ENCODE measurements at places on chromosomes 12 and 14. TPM values are rescaled to one million over a fixed set of nuclear protein-coding genes. Genes with fewer than 3 reads are reported as not detected.
A peak's percentile ranks its signal among the peaks of the same experiment; 100 is the strongest.

DNA sequence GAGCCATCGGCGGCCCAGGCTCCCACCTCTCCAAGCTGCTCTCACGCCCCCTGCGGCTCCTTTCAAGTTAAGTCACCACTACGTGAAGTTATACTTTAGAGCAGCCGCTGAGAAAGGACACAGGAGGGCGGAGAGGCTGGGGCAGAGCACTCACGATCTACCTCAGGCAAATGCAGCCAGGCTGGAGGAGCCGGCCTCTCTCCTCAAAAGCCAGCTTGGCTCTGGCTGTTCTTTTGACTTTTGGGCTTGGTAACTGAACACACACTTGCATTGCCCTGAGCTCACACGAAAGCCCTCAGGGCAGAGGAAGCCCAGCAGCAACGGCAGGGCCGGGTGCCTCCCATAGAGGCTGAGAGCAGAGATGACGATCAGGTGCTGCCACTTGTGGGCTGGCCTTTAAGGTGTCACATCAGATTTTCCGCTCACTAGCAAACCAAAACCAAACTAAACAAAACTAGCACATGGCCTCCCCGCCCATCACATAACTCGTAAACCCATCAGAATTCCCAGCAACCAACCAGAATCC lies 75.2 kb downstream of the PITPNM2 start:
- no peak for DNase-seq

GRCh38 chr14:52781629-52782028 lies 9.8 kb downstream of the GNPNAT1 start:
- DNase-seq, result no peak

- DNase-seq, result peak; percentile 73
These were observed 22.1 kb downstream of the SCARB1 start for GRCh38 chr12:124841558-124841945.

GRCh38 chr14:23158779-23159178 lies 24.7 kb downstream of the SLC7A8 start:
- DNase-seq, result no peak

GRCh38 chr12:69936214-69936731 lies 111.2 kb downstream of the MYRFL start:
- no peak for DNase-seq

DNA sequence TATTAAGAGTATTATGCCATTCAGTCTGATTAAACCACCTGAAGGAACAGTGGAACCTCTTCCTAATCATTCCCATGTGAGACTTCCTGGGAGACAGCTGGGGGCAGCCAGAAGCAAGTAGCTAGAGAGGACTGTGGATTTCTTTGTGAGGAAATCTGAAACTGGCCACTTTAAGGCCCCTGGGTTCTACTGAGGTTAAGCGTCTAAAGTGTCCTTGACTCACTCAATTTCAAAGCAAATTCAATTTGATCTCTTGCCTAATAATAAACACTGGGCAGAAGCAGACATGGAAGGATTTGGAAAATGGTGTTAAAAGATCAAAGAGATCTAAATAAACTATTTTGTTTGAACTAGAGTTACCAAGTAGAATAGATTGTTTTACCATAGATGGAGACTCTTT lies 909.9 kb downstream of the NRXN3 start:
- DNase-seq, result no peak

- DNase-seq, result no peak
These were observed 79.3 kb upstream of the TSPAN11 start for GRCh38 chr12:30847259-30847658.

GRCh38 chr12:111218499-111218898 lies 150.4 kb downstream of the PHETA1 start:
- no peak for DNase-seq

GRCh38 chr12:69415471-69416275 lies 54.5 kb upstream of the FRS2 start:
- DNase-seq, result peak; percentile 93

DNA sequence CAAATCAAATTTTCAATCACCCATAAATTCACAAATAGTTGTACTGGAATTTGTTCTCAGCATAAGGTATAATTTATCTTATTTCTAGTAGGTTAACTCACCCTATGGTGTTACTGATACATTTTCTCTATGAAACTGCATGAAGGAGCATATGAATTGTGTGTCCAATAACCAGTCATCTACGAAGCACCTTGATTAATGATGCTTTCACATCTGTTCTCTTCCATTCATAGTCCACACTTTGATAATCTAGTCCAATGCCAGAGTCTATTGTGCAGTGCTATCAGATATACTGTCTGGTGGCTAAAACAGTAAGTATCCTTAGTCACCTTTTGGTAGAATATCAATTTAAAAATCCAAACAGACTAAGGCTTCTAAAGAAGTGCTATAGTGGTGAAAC lies 876.0 kb downstream of the RPS29 start:
- no peak for DNase-seq

- no peak for DNase-seq
These were observed 17.5 kb downstream of the AREL1 start for GRCh38 chr14:74695406-74695805.

DNA sequence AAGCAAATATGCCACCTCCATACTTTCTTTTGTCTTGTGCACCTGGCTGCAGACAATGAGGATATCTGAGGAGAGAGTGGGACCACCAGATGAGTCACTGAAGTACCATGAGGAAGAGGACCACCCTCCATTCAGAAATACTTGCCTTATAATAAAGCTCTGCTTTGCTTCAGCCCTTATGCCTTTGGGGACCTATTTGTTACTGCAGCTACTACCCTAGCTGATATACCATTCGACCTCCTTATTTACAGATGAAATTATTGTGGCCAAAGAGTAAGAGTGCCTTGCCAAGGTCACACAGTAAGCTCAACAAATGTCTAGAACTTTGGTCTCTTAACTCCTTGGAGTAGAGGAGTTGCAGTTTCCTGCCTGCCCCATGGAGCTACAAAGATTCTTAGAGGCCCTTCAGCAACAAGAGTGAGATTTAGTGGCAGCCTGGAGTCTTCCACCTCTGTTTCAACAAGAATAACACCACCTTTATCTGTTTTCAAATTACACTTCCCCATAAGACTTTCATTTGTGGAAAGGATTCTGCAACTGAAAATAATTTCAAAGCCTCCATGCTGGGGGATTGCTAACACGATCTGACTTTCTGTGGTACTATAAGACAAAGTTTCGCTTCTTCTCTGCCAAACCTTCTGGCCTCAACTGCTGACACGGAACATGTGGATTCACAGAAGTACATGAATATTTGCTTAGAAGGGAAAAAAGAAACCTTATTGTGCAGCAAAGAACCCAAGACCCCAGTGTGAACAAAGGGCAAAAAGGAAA lies 3.6 kb downstream of the CMKLR1 start:
- DNase-seq, result no peak

- DNase-seq, result peak; percentile 71
These were observed 21.2 kb upstream of the CDCA4 start for GRCh38 chr14:105041841-105042765.

DNA sequence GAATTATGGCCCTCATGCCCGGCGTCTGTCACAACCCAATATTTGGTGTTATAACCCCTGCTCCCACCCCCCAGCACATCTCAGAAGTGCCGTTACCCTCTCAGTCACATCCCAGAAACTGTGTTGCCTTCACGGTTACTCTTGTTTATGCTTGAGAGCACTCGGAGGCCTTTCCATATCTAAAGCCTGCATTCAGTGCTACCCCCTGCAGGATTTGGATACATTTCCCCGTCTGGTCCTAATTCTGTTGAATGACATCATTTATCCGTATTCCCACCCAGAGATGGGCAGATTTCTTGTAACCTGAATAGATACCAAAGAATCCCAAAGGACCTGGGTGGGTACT lies 19.1 kb upstream of the FOS start:
- peak; percentile 62 for DNase-seq

ANO2 gene
- total RNA-seq, result under 0.01 TPM

CRADD gene
- total RNA-seq, result 15.3 TPM

C12orf54 gene
- total RNA-seq, result not detected

PIANP gene
- not detected for total RNA-seq

TSPAN8 gene
- total RNA-seq, result not detected

SYCP3 gene
- total RNA-seq, result 0.88 TPM

RD3L gene
- total RNA-seq, result not detected

GPR84 gene
- total RNA-seq, result not detected

KCNA5 gene
- total RNA-seq, result not detected
